ENCODE measurements at places on chromosomes 4 and X.

GRCh38 chr4:14428125-14428524 is 574.2 kb upstream of the CPEB2 start:
- no peak for DNase-seq

DNA sequence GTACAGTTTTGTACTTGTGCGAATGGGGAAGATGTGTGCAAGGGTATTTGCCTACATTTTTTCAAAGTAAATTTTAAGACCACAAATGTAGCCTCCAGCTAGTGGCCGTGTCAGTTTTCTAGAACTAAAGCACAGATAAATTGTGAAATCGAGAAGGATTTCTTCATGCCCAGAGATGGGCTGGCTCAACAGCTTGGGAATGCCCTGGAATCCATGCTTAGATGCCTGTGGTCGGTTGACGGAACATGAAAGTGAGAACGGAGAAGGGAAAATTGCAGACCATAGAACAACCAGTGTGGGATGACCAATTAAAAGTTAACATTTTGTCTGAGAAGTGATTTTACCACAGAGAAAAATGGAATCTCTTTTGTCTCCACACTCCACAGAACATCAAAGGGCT is 73.2 kb upstream of the VCX2 start:
- no peak for DNase-seq

DNA sequence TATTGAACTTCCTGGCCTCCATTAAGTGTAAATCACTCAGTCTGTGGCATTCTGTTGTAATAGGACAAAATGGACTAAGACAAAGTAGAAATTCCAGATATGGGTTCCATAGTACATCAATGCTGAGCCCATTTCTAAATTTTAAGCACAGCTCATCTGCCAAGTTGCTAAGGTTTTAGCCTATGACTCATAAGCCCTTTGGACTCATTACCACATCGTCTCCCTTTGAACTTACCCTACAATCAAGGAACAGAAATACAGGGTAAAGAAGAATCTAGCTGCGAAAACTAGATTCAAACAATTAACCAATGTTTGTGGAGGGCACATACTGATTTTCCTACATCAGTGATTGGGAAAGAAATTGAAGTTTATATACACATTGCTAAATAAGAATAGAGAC is 31.8 kb downstream of the NAA11 start:
- DNase-seq, result no peak

GRCh38 chr4:111464251-111465045 is 680.8 kb upstream of the FAM241A start:
- no peak for DNase-seq

GRCh38 chr4:177879851-177880250 is 437.6 kb upstream of the AGA start:
- no peak for DNase-seq

- DNase-seq, result no peak
Measured at GRCh38 chrX:64456828-64457227, 61.6 kb upstream of the MTMR8 start.

GRCh38 chrX:107470971-107471370 is 21.5 kb downstream of the FRMPD3 start:
- no peak for DNase-seq

GRCh38 chr4:99467887-99468286 is 32.7 kb upstream of the ADH7 start:
- DNase-seq, result no peak

DNA sequence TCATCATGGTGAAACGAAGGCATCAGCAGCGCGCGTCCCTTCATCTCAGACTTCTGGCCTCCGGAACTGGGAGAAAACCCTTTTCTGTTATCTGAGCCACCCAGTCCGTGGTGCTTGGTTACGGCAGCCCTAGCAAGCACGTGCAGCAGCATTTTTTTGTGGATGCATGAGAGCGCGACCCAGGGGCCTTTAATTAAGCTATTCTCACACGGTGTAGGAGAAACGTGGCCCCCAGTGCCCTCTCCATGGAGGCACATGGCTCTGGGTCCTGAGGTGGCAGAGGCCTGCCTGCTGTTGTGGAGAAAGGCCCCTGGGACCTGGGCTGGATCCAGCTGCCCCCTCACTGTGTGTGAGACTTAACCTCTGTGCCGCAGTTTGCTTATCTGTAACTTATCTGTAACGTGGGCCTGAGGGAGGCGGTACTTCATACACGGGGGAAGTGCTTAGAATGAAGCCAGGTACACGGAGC is 9.5 kb downstream of the CLCN4 start:
- no peak for DNase-seq

DNA sequence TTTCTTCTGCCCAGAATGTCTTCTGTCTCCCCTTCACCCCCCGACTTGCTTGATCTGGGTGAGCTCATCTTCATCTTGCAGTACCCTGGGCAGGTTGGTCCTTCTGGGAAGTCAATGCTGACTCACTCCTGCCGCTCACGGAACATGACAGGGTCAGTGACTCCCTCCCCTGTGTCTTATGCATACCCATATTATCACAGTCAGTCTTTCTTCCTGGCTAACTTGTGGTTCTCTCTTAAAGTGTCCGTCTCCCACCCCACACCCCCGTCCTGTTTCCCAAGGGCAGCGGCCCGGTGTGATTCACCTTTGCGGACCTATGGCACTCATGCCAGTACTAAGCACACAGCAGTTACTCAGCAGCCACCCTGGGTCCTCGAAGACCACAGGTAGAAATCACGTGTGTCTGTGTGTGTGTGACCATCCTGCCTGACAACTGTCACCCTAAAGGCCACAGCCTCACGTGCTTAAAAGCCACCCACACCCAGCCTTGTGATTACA is 17.7 kb downstream of the IQSEC2 start:
- peak; percentile 42 for DNase-seq

GRCh38 chr4:155592938-155593297 is 73.7 kb upstream of the GUCY1A1 start:
- no peak for DNase-seq

DNA sequence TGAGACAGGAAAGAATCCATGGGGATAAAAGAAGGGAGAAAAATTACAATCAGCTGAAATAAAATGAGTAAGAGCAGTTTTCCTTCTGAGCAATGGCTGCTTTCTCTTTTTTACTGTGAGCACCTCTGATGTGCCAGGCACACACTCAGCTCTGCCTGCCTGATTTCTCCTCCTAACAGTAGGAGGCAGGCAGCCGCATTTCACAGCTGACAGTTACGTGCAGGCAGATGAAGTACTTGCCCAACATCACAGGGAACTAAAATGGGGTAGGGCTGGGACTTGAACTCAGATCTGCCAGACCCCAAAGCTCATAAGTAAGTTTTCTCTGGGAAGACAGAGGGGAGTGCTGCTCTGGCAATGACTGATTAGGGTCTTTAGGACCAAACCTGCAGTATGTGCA is 54.6 kb downstream of the C4orf50 start:
- no peak for DNase-seq

- no peak for DNase-seq
Measured at GRCh38 chr4:102598762-102599374, 97.7 kb downstream of the NFKB1 start.

GRCh38 chrX:78796916-78797315 is 49.4 kb downstream of the LPAR4 start:
- no peak for DNase-seq

DNA sequence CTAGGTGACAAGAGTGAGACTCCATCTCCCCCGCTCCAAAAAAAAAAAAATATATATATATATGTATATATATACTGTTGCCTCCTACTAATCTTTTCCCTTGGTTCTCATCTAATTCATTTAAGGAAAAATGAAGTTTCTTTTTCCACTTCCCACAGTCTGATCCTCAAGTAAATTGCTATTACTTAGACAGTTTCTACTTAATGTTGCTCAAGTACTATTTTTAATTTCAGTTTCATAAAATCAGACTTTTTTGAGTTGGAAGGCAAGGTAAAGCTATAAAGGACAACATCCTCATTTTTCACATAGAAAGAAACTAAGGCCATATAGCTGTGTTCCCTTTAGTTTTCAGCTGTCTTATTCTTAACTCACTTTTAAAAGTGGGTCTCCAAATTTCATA is 5.8 kb downstream of the RXFP1 start:
- no peak for DNase-seq

- DNase-seq, result no peak
Measured at GRCh38 chr4:36128689-36129088, 115.6 kb downstream of the ARAP2 start.

DNA sequence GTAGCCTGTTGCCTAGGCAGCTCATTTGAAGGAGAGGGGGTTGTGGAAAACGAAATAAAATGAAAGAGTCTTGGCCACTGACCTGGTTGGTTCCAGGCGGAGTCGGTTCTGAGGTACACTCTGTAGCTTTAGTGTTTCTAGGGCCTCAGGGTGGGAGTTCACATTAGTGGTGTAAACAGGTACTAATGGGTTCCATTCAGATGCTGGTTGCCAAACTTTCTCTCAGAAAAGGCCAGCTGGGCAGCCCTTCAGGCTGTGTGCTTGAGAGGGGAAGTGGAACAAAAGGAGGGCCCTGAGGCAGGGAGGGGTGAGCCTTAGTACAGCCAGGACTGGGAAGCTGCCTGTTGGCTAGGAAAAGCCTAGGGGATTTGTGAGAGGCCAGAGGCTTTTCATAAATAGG is 24.8 kb downstream of the NHSL2 start:
- no peak for DNase-seq

- DNase-seq, result no peak
Measured at GRCh38 chr4:117660668-117661067, 373.6 kb upstream of the NDST3 start.

GRCh38 chrX:50941638-50942037 is 31.1 kb downstream of the BMP15 start:
- no peak for DNase-seq

DNA sequence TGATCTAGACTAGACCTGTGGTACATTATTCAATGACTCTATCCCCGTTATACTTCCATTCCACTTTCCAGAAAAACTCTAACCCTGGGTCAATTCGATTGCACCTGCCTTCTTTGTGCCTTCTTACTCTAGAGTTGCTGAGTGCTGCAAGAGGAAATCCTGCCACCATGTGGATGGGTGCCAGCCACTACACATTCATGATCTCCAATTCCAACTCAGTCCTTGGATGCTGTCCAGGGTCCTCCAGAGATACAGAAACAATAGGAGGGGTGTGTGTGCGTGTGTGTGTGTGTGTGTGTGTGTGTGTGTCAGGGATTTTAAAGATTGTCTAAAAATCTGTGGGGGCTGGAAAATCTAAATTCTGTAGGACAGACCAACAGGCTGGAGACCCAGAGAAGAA is 42.9 kb upstream of the INTS6L start:
- DNase-seq, result peak; percentile 10

DNA sequence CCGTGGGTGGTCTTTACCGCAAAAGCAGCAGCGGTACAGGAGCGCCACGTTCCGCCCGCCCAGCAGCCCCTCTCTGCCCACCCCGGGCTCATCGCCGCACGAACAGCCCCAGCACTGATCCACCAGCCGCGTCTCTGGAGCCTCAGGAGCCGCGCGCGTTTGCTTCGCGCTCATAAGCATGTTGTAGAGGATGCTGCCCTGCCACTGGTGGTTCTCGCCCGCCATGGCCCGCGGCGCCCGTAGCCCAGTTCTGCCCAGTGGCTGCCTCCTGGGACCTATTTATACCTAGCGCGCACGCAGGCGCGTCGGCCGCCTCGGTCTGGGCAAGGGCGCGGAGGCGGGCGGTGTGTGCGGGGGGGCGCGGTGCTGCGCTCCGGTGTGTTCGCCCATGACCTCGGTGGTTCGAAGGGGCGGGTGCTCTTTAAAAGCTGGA is at the start of gene NR0B1:
Gene NR0B1, minus strand, starts transcription at position 252 of the 433 bp plus-strand sequence. Its CDS starts 27 bp downstream, at position 225.
- no peak for DNase-seq

DNA sequence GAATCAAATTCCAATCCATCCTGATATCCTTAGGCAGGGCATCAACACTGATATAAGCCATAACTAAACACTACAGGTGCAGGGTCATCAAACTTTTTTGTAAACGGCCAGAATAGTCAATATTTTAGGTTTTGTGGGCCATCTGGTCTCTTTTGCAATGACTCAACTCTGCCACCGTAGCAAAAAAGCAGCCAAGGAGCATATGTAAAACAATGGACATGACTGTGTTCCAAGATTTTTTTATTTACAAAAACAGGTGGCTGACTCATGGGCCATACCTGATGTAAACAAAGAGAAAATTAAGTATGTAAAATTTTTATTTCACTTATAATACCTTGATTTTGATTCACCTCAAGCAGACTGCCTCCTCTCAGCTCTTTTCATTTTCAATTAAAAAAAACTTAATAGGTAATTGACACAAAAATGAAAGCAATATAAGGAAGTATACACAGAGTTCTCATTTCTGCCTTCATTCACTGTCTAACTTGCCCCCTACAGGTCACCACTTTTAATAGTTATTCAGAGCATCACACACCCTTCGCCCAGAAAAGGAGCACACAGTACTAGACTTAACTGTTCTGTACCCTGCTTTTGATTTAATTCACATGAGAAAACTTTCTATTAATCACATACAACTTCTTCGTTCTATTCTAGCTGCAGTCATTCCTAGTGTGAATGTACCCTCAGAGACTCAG is 35.3 kb upstream of the GPM6B start:
- DNase-seq, result no peak

DNA sequence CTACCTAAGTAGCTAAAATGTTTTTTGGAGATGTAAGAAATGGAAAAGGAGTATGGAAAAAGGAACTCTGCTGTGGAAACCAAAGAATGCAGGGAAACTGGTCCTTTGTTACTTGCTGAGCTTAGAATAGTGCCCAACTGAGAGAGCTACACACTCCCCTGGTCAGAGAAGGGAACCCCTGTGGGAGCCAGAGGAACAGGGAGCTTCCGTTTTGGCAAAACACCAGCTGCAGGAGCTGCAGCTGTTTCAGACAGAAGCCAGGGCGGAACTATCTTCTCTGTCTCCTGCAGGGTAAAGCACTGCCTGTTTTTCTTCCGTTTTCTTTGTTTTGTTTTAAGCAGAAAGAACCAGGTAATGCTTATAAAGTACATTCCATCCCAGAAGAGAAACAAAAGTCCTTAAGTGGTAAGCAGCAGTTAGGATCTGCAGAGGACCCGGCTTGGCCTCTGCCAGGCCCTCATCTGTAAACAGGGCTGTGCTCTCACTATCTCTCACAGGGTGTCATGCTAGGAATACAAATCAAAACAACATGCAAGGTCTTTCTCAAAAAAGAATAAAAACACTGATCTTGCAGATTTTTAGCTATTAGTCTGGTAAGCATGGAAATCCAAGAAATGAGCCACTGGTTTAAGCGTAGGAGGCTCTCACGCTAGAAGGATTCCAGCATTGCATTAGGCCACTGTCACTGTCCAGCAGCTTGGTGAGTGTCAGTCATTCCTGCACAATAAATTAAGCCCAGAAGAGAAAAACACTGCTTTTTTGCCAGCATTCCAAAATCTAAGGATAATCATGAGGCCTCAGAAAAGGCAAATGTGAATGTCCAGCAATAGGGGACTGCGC is 76.1 kb downstream of the CHST7 start:
- DNase-seq, result no peak

GRCh38 chr4:1939664-1940509 is 68.7 kb downstream of the NSD2 start:
- DNase-seq, result no peak

- no peak for DNase-seq
Measured at GRCh38 chrX:104347860-104348259, 93.1 kb upstream of the ESX1 start.

GRCh38 chrX:130628516-130628915 is 226.7 kb downstream of the RBMX2 start:
- no peak for DNase-seq

- DNase-seq, result no peak
Measured at GRCh38 chrX:39907964-39908661, 189.6 kb downstream of the BCOR start.

All from T-helper 2 cell treated with Interferon-gamma antibody and Interleukin-4, amounts not matched to agents 5 μg/mL and 100 μg/mL, for 36 hours (primary cell).